NCI-H2081 treated with DMSO at 0.1 percent for 48 hours (cell line): ENCODE measurements at places on chromosomes 6 and 20.

GRCh38 chr20:4043796-4044195 is 28.4 kb upstream of the RNF24 start:
- DNase-seq, result no peak

DNA sequence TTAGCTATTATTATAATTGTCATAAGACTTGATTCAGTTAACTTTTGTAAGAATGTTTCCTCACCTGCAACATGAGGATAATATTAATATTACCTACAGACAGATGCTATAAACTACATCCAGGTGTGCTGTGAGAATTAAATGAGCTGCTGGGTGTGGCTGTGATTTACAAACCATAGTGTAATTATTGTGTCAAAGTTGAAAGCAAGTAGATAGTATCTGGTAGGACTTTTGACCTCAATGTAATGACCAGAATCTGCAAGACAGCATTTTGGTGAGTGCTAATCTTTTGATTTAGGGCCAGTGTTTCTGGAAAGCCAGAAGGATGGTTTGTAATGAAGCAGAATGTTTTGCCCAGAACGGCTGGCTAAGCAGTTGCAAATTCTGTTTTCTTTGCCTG is 162.5 kb downstream of the TRMT11 start:
- DNase-seq, result no peak

GRCh38 chr6:170099387-170099786 is 191.5 kb downstream of the DLL1 start:
- DNase-seq, result no peak

GRCh38 chr20:16553684-16554083 is 19.6 kb downstream of the KIF16B start:
- DNase-seq, result no peak

DNA sequence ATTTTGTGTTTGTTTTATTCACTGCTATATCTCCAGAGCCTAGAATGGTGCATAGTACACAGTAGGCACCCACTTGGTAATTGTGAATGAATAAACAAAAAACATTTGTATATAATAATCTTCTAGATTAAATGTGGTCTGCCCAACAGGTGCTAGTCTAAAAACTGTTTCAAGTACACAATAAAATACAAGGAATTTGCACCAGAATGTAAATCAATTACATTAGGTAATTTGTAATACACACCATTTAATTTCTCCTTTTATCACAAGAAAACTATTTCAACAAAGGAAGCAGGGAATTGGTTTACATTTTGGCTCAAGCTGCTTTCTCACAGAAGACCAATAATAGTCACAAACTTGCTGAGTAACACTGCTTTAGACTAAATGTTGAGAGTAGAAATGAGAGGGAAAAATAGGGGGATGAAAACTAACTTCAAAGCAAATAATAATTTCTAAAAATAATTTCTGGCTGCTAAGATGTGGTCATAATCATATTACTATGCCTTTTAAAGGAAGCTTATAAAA is 22.1 kb downstream of the RUNX2 start:
- peak; percentile 10 for DNase-seq

GRCh38 chr6:12803486-12803885 is 86.9 kb downstream of the PHACTR1 start:
- no peak for DNase-seq

DNA sequence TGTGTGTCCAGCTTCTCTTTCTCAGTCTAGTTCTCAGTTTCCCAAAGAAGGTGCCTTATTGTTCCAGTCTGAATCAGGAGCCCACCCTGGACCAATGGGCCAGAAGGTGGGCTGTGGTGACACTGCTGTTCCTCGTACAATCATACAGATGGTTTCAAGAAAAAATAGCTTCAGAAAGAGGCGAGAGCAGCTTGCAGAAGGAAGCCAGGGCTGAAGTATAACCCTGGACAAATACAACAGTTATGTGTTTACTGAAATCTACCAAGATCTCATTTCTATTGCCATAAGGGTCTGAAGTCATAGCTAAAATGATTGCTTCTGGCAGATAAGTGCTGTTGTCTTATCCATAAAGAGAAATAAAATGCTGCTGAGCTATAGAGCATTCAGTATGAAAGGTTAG is 75.4 kb downstream of the PFDN4 start:
- no peak for DNase-seq

- DNase-seq, result no peak
Measured at GRCh38 chr6:142671791-142672190, 273.2 kb downstream of the HIVEP2 start.

- DNase-seq, result no peak
Measured at GRCh38 chr6:149719531-149719930, 1.6 kb upstream of the LATS1 start.

DNA sequence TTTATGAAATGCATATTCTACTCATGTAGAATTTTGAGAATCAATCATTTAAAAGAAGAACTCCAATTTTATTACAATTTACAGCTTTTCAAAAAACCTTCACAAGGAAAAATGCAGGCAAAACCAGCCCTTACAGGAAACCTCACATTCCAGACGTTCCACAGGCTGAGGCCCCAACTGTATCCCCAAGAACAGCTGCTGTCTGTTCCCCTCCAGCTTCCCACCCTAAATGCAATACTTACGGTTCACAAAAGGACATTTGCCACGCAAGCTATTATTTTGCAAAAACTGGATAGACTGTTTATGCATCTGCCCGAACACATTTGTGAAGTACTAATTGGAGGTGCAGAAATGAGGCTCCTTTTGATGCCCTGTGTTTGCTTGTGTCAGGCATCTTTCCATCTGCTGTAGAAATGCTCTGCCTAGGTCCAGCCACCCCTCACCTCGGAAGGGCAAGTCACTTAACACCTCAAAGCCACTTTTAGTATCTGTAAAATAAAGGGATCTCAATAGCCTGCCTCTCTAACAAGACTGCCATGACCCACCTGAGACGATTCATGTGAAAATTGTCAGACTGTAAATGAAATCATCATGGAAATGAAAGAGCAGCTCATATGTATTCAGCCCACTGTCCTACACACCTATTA is 26.5 kb downstream of the PDE10A start:
- DNase-seq, result no peak

- no peak for DNase-seq
Measured at GRCh38 chr20:60389882-60390281, 431.7 kb downstream of the CDH26 start.

GRCh38 chr6:116445102-116445501 is 16.1 kb upstream of the CALHM6 start:
- no peak for DNase-seq

- DNase-seq, result no peak
Measured at GRCh38 chr6:9799582-9799981, 615.3 kb downstream of the TFAP2A start.

DNA sequence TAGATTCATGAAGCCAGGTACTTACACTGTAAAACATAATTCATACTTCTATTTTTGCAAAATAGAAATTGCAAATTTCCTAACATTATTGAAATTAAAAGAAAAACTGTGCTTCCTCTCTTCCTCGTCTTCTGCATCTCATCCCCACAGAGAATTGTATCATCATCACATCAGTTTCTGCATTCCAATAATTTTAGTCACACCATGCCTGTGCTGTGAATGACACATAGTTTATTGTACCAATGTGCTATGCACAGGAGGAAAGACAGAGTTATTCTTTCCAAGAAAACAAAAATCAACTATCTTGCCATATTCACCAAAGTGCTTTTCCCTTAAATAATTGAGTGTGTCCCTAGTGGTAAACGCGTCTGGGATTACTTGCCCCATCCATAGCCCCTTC is 38.1 kb upstream of the FAM135A start:
- DNase-seq, result no peak

DNA sequence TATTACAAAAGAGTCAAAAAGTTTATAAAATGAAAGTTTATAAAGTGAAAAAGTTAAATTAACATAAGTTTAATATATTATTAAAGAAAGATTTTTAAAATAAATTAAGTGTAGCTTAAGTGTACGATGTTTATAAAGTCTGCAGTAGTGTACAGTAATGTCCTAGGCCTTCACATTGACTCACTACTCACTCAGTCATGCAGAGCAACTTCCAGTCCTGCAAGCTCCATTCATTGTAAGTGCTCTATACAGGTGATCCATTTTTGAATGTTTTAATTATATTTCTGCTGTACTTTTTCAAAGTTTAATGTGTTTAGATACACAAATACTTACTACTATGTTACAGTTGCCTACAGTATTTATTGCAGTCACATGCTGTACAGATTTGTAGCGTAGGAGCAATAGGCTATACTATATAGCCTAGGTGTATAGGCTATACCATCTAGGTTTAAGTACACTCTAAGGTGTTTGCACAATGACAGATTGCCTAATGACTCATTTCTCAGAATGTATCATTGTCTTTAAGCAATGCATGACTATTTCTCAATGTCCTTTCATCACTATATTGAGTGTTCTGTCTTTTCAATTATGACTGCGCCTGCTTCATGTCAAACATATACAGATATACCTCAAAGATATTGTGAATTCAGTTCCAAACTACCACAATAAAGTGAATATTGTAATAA is 1110.3 kb upstream of the MAP3K7 start:
- no peak for DNase-seq

- DNase-seq, result no peak
Measured at GRCh38 chr6:108359901-108360882, 65.3 kb downstream of the AFG1L start.

GRCh38 chr6:130218134-130218533 is 4.6 kb downstream of the SAMD3 start:
- no peak for DNase-seq

DNA sequence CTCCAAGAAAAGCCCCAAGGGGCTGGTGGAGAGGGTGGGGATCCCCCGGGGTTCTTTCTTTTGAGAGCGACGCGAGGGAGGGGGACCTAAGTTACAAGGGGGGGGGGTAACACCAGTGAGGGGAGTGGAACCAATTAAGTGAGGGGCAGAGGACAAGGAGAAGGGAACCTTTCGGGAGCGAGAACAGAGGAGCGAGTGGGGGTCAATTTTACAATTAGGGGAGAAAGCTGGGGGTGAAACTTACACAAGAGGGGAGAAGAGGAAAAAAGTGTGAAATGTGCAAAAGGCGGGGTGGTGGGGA is 548 bp downstream of the SALL4 start:
- DNase-seq, result no peak

GRCh38 chr20:49765846-49766541 is 46.6 kb upstream of the SLC9A8 start:
- no peak for DNase-seq

- peak; percentile 4 for DNase-seq
Measured at GRCh38 chr20:20743511-20744169, 31.2 kb upstream of the RALGAPA2 start.

DNA sequence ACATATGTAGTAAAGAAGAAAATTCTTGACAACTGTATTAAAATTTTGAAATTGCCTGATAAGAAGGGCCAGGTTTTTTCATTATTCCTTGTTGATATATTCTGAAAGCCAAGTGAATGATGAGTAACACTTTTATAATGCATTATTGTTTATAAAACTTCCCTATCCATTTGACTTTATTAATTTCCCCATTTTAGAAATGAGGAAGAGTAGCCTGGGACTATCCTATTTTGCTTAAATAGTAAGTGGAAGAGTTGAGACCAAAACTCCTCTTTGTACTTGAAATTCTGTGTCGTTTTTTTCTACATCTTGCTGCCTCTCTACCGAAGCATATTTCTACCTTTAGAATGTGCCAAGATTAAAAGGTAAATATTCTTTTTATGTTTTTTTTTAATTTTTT is 39.7 kb downstream of the TRMT11 start:
- DNase-seq, result no peak

DNA sequence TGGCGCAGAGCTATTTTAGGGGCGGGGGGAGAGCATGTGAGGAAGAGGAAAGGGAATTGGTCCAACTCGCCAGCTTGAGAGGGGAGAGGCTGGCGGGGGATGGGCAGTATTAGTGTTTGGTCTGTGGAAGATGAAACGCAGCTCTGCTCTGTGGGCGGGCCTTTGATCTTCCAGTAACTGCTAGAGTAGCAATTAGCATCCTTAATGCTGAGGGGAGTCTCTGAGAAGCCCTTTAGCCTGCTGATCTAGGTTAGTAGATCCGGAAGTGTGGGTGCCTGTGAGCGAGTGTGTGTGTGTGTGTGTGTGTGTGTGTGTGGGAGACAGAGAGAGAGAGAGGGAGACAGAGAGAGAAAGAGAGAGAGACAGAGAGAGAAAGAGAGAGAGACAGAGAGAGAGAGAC is 117.2 kb upstream of the BACH2 start:
- no peak for DNase-seq

DNA sequence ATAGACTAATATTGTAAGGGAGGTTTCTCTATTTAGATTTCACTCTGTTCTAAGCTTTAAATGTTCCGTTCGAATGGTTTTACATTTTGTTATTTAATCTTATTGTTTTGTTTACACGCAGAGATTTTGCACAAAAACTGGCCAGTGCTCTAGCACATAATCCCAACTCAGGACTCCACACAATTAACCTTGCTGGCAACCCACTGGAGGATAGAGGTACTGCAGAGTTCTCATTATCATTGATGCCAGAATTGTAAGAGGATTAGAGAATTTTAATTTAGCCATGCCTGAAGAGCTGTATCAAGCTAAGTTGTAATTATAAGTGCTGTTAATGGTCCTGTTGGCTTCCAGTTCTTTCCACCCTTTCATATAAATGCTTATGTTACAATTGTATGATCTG is 179.7 kb upstream of the SCGN start:
- no peak for DNase-seq

- no peak for DNase-seq
Measured at GRCh38 chr20:13382786-13383185, 161.7 kb downstream of the ISM1 start.

DNA sequence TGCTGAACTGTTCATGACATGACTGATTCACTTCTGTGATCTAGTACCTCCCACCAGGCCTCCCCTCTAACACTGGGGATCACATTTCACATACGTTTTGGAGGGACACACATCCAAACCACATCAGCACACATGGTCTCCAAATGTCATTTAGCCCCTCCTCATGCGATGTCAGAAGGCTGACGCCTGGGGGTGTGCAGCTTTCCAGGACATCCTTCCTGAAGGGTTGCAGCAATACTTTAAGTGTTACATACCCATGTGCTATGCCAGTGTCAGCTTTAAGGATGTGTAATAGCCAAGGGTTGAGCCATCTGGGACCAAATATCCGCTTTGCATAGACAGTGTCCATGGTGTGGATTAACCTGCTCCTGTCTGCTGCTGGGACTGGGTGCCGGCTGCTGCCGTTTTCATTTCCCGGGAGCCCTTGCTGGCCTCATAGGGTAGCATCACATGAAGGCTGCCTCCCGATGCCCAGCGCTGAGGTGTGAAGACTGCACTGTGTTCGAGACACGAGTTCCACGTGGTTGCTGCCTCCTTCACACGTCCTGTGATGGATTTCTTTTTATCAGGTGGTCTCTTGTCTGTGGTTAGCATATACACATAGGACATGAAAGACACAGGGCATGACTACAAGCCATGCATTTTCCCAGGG is 219.0 kb downstream of the THBS2 start:
- no peak for DNase-seq
